Activated CD4-positive, alpha-beta T cell treated with anti-CD3 and anti-CD28 coated beads for 4 hours (primary cell): ENCODE measurements at places on chromosomes 1 and 21.

GRCh38 chr1:63903947-63904610, 130.3 kb downstream of the ROR1 start:
- DNase-seq, result no peak

DNA sequence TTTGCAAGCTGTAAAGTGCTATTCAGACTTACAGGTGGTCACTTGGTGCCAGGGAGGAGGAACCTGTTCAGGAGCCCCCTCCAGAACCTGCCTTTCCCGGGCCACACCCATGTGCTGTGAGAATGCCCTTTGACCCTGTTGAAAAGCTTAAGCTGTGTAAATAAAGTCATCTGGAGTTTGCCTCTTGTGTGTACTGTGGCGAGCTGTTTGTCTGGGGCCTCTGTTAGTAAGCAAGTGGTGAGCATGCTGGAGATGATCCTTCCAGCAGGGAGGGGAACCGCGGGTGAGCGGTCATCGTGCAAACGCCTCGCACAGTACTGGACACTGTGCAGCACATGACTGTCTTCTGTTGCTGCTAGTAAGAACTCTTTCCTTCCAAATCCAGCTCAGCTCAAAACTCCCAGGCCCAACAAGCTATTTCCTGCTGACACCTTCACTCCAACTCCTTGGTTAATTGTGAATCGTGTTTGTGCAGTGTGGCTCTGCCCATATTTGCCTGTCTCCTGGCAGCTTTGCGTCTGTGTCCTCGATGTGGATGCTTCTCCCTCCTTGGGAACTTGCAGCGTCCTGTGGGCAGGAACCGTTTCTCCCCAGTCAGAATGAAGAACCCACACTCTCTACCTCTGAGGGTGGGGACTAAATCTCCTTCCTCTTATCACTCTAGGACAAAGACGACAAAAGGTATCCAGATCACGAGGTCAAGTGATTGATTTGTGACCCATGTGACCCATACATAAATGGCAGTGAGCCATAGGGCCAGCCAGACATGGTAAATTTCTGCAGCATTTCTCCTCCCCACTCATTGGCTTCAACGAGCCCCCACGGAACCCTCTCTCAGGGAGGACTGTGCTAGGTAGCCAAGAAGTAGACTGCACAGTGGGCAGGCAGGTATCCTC, 13.9 kb upstream of the BTG2 start:
- no peak for DNase-seq

GRCh38 chr21:34280389-34280795, 83.4 kb upstream of the KCNE2 start:
- DNase-seq, result no peak

DNA sequence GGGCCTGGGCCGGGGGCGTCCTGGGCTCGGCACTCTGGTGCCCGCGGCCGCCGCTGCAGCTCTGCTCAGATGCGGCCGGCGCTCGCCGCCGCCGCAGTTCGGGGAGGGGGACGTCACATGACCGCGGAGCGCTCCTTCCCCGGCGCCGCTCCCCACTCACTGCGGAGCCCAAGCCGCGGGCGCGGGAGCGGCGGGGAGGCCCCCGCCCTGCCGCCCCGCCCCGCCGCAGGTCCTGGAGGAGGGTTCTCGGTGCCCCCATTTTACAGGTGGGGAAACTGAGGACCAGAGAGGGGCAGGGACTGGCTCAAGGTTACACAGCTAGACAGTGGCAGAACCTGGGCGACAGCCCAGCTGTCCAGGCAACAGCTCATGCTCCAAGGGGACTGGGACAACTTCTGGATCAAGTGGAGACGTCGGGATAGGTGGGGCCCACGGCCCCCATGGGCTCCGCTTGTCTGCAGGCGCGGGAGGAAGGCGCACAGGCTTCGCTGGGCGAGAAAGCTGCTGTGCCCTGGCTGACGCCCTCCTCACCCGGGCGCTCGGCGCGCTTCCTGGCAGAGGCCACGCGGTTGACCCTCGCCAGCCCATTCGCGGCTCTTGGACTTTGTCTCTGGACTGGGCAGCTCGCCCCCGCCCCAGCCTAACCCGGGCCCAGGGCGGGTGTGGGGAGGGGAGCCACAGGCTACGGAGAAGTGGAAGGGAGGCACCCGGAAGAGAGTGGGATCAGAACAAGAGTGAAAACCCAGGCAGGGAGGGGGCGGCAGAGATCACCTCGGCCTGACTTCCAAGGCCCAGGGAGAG, at the start of gene RAP1GAP:
Gene RAP1GAP, minus strand, starts transcription at position 100 of the 801 bp plus-strand sequence. CDS start 49,325 bp downstream, outside the sequence.
- DNase-seq, result peak; percentile 22

DNA sequence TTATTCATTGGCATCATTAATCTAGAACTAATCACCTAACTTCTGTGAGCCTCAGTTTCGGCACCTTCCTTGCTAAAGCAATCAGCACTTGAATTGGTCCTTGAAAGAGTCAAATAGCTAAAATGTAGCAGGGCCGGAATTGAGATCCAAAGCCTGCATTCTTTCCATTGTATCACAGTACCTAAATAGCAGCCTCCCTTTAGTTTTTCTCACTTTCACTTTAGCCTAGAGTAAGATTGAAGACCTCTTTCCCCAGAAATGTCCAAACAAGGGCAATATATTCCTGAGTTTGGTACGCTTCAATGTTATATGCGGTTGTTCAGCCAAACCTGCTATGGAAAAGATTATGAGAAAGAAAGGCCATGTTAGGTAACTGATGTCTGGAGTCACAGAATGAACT, 121.9 kb upstream of the BMP8A start:
- no peak for DNase-seq

DNA sequence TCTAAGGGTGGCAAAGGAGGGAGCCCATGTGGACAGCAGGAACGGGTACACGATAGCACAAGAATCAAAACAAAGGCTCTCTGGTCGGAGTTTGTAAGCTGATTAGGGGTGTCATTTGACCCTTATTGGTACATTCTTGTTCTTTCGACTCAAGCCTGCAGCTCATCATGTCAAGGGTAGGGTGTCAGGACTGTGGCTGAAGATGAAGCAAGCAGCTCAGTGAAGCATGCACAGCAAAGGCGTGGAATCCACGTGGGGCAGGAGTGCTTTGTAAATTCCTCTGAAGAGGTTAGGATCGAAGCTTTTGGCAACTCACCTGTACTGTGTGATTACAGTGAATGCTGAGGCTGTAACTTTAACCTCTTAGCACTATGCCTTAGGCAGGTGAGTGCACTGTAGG, 4.7 kb upstream of the ABCB10 start:
- DNase-seq, result no peak

DNA sequence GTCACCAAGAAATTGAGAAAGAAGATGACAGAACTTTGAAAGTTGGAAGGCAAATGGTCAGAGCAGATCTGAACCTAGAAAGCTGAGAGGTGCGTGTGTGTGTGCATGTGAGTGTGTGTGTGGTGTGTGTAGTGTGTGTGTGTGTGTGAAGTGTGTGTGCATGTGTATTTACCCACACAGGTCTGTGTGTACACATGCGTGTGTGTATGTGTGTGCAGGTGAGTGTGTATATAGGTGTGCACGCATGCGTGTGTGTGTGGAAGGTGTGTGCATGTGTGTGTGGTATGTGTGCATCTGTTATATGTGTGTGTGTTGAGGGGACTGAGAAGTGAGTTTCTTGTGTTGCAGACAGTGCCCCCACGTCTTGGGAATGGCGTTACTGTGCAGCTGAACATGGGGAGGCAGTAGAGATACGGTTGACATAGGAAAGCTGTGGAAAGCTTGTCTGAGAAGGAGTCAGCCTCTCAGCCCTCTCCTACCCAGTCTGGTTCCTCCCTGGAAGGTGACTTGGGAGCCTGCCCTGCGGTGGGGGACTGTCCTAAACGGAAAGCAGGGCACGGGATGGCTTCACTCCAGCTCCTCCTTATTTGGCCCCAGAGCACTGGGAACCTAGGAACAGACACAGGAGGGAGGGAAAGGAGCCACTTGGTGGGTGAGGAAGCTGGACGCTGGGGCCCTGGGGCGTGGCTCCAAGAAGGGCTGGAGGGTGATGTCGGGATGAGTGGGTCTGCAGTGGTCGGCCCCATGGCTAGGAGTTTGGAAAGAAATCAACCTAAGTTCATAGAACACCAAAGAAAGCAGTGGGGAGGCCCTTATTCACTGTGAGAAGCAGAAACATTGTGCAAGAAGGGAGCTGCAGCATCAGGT, 97.2 kb downstream of the PCBP3 start:
- DNase-seq, result no peak

DNA sequence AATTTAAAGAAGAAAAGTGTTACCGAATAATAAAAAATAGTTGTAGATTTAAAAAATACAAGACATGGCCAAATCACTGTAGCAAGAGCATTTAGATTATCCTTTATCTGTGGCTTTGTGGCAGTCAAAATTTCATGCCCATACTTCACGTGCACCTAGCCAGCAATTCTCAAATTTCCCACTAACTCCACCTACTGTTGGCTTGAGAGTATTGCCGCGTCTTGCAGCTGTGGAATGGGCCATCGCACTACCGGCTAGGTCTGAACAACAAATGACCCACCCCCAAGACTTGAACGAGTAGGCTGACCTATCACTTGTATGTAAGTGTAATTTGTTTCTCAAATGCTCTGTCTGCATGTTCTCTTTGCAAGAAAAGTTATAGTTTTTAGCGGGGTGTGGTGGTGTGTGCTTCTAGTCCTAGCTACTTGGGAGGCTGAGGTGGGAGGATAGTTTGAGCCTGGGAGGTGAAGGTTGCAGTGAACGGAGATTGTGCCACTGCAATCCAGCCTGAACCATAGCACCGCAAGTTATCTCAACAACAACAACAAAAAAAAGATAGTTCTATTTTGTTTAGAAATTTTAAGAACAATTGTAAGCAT, 4.1 kb downstream of the KRTAP13-4 start:
- no peak for DNase-seq

- no peak for DNase-seq
Observed at GRCh38 chr1:58979086-58979485, 195.2 kb upstream of the JUN start.

DNA sequence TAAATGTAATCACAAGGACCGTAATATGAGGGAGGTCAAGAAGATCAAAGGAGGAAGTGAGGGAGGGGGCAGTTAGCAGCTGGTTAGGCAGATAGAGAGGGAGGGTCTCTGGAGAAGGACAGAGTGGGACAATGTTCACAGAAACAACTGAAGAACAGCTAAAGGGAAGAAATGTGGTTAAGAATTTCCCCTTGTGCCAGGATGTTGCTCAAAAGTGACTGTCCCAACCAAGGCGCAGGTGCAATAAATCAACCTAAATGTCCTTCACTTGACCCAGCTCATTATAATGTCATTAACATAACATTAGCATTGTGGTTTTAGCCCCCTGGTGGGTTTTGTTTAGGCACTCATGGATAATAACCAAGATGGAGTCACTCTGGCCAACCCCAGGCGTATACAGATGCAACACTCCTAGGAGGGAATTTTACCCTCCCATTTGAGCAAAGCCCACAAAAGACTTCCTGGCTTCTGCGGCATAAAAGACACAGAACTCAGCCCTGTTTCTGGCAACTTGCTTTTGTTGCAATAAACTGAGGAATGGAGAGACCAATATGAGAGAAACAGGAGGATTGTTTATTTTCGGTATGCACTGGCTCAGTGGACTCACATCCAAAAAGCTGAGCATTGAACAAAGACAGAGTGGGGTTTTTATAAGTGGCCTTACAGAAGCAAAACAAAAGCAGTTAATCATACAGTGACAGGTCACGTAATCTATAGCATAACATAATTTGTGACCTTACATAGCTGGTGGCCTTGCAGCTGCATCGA, 7.3 kb upstream of the CA6 start:
- no peak for DNase-seq

DNA sequence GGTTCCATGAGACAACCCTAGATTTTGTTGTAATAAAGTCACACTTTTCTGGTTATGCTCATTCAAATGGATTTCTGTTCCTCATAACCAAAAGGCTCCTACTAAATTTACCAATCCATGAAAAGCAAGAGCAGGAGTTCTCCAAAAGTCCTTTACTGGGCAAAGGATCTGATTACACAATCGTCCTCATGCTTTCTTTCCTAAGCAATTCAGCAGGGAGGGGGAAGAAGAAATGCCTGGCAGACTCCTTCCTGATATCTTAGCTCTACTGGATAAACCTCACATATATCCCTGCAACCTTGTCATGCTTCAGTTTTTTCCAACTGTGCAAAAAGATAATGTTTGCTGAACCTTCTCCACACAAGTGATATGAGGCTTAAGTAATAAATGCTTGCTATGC, 67.6 kb upstream of the GUCA2B start:
- DNase-seq, result no peak

DNA sequence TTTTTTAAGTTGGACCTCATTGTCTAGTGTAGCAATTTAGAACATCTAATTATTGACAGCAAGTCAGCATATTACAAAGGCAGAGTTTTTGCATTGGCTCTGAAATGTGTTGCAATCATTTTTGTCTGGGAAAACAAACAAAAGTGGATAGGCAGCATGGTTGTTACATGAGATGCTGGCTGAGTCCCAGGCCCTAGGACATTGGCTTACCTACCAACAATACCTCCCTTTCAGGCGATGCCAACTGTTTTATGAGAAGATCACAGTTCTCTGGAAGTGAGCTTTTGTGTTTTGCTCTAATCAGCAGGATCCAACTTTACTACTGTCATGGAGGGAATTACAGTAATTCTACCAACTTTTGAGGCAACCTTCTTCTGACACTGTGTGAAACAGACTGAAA, 71.5 kb upstream of the CXADR start:
- DNase-seq, result no peak
